Panc1 (cell line): ENCODE measurements at places on chromosomes 5 and 9.

DNA sequence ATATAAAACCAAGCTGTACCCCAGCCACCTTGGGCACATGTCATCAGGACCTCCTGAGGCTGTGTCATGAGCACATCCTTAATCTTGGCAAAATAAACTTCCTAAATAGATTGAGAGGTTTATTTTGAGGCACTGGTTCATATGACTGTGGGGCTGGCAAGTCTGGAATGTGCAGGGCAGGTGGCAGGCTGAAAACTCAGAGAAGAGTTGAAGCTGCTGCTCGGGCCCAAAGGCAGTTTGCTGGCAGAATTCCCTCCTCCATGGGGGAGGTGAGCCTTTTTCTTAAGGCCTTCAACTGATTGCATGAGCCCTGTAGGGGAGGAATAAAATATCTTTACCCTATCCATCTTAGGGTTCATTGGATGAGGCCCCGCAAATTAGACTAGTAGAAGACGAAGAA is 72.2 kb upstream of the CDK20 start:
- DNase-seq, result no peak

DNA sequence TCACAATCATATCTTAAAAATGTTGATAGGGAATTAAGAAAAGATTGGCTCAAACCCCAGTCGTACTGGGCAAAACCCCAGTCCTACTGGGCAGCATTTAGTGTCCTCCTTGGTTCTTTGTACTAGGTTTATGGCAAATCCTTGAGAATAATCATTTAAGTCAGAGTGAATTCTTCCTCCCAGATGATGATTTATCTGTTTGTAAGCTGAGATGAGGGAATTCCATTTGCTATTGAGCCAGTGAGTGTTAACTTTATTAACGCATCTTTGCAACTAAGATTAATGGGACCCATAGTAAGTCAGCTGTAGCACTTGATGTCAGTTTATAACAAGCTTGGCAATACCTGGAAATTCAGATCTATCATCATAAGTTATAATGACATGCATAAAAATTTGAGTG is 821.8 kb upstream of the DMAC1 start:
- no peak for DNase-seq

DNA sequence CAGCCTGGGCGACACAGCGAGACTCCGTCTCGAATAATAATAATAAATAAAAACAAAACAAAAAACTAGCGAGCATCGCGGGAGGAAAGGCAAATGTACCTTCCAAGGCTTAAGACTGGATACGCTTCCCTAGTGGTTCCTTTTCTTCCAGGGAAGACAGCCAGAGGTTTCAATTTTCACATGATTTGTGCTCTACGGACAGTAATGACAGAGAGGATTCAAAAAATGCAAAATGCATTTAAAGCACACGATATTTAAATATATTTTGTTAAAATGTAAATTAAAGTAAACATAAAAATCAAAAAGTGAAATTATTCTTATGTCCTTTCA is 4.3 kb upstream of the TRIM41 start:
- DNase-seq, result no peak

GRCh38 chr5:54518146-54518817 is 723 bp downstream of the SNX18 start:
- no peak for DNase-seq

DNA sequence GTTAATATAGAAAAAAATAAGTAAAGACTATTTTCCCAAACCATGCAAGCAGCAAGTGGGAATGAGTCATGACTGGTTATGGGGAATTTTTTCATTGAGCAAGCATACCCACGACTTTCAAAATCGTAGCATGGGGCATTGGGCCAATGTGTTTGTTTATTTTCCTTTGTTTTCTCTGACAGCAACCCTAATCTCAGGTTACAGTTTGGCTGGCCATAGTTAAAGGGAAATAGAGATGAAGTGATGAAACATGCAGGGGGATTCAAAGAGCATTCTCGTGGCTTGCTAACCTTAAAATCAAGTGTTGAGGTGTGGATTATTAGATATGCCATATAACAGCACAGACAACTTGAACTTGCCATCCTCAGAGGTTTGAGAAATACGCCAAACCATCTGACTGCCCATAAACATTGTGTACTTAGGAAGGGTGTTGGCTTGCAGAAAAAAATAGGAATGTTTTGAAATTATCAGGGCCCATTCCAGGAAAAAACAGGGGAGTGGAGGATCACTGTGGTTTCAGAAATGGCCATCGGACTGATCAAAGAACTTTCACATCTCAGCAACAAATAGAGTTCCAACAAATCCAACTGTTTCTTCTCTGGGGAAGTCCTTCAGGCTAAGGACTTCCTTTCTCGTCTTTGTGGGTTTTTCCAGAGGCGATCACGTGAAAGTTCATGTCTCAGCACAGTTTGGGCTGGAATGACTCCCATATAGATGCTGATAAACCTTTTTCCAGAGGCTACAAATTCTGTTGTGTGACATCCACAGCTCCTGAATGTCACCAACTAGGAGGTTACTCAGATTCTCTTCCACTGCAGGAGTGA is 259.1 kb downstream of the SYK start:
- DNase-seq, result peak; percentile 78

- DNase-seq, result no peak
Measured at GRCh38 chr5:17185773-17186172, 31.7 kb upstream of the BASP1 start.

DNA sequence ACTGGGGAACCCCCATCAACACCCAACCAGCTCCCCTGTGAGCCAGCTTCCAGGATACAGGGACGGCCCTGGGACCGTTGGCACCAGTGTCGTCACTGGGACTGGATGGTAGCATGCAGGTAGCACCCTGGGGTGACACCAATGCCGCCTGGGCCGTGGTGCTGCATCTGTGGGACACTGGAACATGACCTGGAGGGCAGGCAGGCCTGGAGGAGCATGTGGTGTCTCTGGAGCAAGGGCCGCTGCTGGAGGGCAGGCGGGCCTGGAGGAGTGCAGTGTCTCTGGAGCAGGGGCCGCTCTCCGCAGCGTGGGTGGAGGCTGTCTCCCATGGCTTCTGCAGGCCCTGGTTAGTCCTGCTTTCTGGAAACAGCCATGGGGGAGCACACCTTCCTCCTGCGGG is 13.1 kb downstream of the LPCAT1 start:
- DNase-seq, result no peak

DNA sequence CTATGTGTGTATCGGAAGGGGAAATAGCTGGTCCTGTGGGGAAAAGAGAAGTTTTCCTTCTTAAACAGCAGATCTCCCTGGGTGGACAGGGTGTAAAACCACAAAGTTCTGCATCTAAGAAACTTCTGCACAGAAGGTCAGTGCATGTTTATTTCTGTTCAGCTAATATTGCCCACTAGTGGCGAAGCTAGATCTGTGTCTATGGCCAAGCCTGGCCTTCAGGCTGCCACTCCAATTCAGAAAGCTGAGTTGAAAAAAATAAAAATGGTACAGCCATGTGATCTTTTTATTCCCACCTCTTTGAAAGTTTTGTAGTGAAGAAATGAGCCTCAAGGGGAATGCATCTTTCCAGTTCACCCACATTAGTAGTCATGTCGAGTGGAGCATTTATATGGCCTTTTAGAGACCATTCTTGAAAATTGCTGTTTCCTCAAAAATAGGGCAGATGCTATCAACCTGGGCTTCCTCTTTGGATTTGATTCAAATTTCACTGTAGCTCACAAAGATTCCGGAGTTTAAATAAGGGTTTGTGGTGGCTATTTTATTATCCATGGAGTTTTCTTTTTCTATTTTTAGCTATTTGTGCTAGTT is 488.0 kb downstream of the PRELID2 start:
- no peak for DNase-seq

DNA sequence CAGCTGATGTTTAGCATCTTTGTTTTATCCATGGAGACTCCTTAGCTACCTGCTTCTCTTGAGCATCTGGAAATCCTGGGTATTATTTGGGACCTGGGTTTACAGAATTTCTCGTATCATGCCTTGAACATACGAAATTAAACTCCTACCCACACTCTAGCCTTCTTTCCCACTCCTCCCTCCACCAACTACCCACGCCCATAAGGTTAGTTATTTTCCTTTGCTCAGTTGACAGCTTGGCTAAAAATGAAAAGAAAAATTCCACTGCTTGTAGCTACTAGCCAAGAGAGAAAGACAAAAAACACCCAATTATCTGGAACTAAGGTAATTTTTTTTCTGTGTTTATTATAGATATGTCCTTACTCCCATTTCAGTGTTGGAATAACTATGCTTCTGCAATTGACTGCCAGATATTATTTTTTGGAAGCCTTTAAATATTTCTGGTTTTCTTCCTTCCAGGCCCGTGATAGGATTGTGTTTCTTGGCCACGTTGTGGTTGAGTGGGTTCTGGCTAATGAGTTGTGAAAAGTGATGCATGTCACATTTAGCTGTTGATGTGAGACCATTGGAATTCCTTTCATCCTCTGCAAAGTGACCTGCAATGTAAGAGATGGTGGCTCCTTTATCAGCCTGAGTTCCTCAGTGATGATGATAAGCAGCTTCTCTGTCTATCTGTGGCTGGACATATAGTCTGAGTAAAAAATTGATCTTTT is 308.1 kb downstream of the LRRC70 start:
- no peak for DNase-seq

GRCh38 chr5:172878933-172879752 is 45.1 kb downstream of the ERGIC1 start:
- DNase-seq, result no peak
